ENCODE measurements at places on chromosomes 16 and 17.
A peak's percentile ranks its signal among the peaks of the same experiment; 100 is the strongest.

DNA sequence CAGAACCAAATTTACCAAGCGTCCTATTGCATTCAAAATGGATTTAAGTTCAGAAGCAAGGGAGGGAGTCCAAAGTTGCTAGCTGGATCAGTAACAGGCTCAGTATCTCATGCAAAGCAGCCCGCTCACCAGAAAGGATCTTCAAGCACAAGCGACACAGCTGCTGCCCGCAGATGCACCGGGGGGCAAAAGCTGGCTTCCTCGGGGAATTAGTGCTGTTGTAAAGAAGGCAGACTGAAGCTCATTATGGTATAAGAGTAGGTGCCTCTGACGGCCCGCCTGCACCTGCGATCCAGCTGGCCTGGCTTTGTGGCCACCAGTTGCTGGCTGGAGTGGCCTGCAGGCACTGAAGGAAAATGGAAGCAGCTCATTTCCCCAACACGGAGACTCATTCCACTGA, 128.4 kb upstream of the RCVRN start:
- no peak for DNase-seq

DNA sequence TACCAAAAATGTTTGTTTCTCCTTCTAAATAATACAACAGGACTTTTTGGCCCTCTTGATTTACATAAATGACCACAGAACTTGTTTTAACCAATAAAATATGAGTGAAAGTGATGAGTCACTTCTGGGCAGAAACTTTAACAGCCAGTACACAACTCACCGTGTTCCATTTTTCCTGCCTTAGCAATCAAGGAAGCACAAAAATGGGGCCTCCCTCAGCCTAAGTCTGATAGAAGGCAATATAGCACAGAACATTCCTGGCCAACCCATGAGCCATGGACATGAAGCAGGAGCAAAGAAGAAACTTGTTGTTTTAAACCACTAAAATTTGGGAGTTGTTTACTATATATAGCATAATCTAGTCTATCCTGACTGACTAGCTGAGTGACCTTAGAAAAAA, 61.1 kb upstream of the MTMR4 start:
- peak; percentile 13 for DNase-seq

DNA sequence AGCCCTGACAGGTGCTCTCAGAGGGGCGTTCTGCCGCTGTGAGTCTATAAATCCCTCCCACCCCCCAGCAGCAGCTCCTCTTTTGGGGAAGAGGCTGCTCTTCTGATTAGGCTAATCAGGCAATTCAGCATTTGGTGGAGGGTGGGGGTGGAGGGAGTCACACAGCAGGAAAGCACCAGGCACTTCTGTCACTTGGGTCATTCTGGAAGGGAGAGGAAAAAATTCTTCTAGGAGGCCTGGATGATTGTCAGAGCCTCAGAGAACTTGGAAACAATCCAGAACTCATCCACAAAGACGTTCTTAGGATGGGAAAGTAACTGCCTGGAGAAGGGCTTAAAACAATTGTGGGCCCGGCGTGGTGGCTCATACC, 7.3 kb upstream of the SSTR2 start:
- no peak for DNase-seq

DNA sequence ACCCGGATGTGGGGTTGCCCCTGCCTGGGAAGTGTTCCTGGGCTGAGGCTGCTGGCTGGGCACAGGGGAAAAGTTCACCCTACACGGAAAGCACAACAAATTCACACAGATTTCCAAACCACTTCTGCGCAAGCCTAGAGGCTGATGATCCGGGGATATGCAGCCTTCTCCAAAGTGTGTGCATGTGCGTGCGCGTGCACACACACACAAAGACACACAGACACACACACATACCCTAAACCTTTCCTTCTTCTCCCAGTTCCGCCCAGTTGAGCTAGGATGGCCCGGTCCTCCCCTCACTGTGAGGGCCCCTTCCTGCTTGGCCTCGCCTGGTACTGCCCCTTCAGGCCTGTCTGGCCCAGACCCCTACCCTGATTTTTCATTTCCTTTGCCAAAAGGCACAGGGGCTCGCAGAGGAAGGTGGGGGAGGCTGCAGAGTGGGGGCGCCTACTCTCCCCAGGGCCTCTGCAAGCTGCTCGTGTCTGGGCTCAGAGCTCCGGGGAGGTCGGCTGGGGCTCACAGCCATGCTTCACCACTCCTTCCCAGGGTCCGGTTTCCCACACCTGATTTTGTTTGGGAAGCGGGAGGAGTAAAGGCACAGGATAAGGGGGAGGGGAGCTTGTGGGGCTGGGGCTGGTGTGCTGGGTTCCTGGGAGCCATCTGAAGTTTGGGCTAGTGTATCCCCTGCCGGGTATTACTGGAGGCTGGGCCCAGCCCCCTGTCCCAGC, 144.7 kb downstream of the ENGASE start:
- no peak for DNase-seq

Data from fibroblast of skin of left quadriceps (primary cell).